GM20000 (cell line): ENCODE measurements at places on chromosomes 1 and 21.

GRCh38 chr1:162552684-162553252 is 8.8 kb upstream of the UAP1 start:
- DNase-seq, result no peak

- no peak for DNase-seq
These were observed 19.3 kb upstream of the LBR start for GRCh38 chr1:225446981-225447615.

DNA sequence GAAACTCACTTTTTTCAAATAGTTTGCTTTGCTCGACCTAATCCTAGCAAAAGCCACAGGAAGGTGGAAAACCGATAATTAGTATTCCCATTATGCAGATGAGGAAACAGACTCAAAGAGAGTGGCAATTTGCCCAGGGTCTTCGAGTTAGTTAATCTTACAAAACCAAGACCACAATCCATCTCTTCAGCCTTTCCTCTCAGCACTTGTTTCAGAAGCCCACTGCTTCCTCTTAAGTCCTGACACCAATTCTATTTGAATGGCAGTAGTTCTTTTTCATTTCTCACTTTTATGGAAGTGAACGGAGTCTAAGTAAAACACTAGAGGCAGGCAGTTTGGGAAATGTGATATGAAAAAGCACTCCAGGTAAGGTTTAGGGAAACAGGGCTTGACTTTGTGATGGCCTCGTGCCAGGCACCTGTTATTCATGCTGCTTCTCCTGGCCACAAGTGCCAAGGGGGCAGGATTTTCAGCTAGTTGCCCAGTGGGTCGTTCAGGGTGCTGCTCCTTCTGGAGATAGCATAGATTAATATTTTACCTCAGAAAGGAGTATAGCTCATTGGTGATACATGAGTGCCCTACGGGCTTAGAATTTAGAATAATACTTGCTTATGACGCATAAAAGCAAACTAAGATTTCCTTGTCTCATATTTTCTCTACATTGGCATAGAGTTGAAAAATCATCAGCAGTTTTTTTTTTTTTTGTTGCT is 76.6 kb upstream of the NRIP1 start:
- DNase-seq, result no peak

- DNase-seq, result no peak
These were observed 58.4 kb downstream of the ZNF281 start for GRCh38 chr1:200351425-200351824.
